Urothelium cell line (cell line): ENCODE measurements at places on chromosomes 1 and 21.
A peak's percentile ranks its signal among the peaks of the same experiment; 100 is the strongest.

GRCh38 chr1:235999259-235999925 is 65.5 kb downstream of the NID1 start:
- peak; percentile 72 for DNase-seq

DNA sequence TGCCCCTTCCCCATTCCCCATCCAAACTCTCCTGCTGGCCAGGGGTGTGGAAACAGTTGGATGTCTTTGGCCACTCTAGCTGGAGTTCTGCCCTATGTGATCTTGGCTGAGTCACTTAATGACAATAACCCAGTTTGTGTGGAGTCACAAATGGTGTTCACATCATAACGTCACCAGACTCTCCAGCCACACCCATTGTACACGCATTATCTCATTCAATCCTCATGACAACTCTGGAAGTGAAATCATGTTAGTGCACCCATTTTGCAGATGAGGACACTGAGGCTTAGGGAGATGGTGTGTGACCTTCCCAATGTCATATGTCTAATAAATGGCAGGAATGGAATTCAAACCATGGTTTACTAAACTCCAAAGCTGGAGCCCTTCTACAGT is 1.2 kb upstream of the CDA start:
- DNase-seq, result no peak

DNA sequence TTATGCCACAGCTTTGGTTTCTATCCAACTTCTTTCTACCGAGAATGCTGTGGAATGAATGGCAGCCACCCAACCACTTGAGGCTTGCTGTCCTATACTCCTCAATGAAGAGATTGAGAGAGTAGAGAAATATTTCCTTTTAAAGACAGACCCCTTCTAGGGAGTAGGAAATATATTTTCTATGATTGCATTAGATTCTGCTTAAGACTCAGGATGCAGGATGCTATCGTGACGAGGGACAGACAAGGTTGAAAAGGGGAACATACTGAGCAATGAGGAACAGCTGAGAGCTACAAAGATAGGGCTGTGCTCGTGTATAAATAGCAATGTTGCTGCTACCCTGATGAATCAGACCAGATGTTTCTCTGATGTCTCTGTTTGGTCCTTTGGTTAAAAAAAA is 7.1 kb upstream of the RASAL2 start:
- no peak for DNase-seq

DNA sequence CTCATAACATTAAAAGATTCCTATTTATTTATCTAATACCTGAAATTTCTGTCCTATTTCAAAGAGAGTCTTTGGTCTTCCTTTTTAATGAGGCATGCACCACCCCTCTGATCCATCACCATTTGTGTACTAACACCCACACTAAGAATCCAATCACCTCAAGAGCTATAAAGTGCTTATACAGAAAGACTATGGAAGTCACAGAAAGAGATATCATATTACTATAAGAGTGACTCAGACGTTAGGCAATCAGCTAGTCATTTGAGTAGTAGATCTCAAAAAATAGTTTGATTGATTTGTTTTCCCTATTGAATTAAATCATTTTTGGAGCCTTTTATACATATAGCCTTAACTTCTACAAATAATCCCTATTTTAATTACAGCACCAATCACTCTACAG is 46.1 kb downstream of the NME7 start:
- DNase-seq, result no peak

DNA sequence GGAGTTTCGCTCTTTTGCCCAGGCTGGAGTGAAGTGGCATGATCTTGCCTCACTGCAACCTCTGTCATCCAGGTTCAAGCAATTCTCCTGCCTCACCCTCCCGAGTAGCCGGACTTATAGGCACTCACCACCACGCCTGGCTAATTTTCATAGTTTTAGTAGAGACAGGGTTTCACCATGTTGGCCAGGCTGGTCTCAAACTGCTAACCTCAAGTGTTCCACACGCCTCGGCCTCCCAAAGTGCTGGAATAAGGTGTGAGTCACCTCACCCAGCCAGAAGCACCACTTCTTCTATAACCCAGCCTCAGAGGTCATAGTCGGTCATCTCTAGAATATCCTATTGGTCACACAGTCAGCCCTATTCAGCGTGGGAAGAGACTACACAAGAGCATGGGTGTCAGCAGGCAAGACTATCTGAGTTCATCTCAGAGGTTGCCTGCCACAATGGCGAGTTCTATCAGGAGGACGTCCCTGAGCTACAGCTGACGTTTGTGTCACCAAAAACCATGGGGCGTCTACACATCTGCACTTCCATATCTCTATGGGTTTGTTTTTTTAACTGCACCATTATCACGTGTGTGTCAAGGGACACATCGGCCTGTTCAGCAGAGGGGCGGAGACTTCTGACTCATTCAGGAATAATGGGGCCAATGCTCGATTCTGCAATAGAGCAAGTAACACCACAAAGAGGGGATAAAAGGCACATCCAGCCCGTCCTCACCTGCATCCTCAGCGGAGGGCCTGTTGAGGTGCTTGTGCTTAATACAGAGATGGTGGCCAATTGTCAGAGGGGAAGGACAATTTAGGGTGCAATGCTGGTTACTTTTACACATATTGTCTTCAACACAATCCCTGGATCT is 256.3 kb upstream of the IRF2BP2 start:
- peak; percentile 80 for DNase-seq

GRCh38 chr1:226420328-226420727 is 12.4 kb upstream of the PARP1 start:
- no peak for DNase-seq

GRCh38 chr1:158048371-158049067 is 55.1 kb downstream of the KIRREL1 start:
- DNase-seq, result no peak

- DNase-seq, result no peak
Measured at GRCh38 chr1:236103059-236103458, 38.2 kb upstream of the NID1 start.

DNA sequence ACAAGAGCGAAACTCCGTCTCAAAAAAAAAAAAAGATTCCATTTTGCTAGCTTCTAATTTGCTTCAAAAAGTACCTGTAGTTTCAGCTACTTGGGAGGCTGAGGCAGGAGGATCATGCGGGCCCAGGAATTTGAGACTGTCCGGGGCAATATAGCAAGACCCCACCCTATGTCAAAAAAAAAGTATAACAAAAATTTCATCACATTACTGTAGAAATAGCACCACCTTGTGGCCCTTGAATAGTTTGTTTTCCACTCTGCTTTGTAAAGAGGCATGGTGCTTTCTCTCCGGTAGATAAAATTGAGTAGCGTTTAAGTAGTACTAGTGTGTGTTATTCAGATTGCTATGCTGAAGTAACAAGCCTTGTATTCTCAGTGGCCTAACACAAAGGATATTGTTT is 18.2 kb upstream of the MSTO1 start:
- DNase-seq, result peak; percentile 39

DNA sequence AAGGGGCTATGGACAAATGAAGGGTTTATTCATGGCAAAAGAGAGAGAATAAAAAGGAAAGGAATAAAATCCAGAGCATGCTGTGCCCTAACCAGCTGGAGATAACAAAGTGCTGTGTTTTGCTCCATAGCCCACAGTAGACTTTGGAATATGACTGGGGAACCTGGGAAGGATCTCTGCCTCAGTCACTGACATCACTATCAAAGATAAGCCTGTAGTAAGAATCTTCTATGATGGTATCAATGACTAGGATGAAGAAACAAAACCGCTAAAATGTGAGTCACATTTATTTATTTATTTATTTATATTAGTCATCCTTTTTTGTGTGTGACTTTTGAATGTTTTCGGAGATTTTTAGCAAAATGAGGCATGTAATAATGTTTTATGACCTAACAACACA is 56.3 kb downstream of the NVL start:
- DNase-seq, result peak; percentile 13
